ENCODE measurements at places on chromosomes 11 and 22. TPM values are rescaled to one million over a fixed set of nuclear protein-coding genes. Genes with fewer than 3 reads are reported as not detected.

DNA sequence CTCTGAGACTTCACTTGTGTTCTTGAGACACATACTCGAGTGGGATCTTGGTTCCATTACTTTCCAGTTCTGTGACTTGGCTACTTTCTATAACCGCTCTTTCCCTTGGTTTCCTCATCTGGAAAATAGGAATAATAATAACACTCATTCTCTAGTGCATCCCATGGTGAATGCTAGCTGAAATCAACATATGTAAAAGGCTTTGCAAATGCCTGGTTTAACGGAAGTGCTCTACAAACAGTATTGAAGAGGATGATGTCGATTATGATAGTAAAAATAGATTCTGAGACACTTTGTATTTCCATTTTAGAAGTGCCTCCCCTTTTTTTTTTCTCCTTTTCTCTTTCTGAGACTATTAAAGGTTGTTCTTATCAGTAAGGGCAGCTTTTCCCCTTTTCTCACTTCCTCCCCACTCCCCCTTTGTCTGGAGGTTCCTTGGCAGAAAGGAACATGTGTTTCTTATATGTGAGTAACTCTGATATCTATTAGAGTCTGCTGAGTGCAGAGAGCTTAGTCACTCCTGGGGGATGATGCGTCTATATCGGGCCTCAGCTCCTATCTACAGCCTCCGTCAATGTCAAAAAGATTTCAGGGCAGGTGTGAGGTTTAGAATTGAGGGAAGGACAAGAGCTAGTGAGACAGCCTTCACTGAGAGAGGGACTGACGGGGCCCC is 489.3 kb downstream of the NTM start:
- no peak for DNase-seq

- DNase-seq = no peak
Observed at GRCh38 chr11:12687740-12688139, 13.5 kb downstream of the TEAD1 start.

DNA sequence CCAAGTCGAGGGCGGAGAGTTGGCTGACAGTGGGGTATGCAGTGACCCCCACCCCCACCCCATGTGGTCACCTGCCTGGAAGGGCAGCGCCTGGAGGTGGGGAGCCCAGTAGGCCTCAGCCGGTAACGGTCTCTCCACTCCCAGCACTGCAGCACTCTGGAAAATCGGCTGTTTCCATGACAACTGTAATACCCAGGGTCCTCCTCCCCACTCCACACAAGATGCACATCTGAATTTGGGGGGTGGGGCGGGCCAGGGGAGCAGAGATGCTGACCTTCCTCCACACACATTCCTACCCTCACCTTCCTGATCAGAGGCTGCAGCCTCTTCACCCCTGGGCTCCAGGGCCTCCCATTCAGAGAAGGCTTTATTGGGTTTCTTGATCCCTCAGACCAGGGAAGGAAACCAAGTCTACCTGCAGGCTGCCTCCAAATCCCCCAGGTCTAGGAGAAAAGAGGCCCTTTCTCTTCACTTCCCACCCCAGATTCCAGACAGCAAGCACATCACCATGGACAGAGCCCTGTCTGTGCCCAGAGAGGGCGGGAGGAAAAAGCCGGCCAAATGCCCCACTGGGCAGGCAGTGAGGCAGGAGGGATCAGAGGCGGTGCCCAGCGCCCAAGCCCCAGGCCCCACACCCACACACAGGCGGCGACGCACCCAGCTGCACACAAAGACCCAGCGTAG is 46.5 kb downstream of the SLC22A12 start:
- no peak for DNase-seq

- peak; percentile 90 for DNase-seq
Observed at GRCh38 chr11:32894149-32894827, 1.7 kb downstream of the QSER1 start.

The MS4A8 gene
- not detected for total RNA-seq

DNA sequence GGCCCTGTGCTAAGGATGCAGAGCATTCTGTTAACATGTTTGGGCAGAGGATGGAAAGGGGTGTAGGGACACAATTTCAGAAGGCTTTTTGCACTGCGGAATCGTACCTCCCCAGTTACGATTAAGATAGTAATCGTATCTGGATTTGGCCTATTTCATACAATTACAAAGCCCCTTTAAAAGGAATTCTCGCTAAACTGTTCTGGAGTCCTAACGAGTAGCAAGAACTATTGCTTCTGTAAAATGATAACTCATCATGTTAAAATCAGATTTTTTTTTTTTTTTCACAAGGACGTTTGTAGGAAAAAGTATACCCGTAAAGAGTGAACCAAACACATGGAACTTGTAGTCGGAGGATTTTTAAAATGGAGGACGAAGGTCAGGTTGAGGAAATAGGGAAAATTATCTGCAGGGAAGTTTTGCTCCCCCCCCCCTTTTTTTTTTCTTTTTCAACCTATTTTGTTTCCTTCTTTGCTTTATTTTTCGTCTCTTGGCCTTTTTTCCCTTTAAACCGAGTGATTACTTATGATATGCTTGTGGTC is 934 bp downstream of the HSD17B12 start:
- peak; percentile 16 for DNase-seq

DNA sequence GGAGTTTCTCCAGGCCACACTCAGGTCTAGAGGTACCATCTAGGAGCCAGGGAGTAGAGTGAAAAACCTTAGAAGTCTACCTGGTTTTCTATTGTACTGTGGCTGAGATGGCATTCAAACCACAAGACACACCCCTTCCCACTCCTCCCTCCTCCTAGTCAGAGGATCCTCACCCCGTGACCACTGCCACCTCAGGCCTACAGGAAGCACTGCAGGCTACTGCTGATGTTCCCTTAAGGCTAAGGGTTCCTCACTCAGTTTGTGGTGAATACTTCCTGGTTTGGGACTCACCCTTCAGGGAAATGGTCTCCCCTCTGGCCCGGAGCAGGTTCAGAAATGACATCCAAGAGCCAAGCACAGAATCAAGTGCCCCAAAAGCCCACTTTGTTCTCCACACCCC is 1293.9 kb downstream of the JRKL start:
- DNase-seq = peak; percentile 48

GRCh38 chr11:73386016-73386415 is 9.8 kb downstream of the RELT start:
- no peak for DNase-seq

DNA sequence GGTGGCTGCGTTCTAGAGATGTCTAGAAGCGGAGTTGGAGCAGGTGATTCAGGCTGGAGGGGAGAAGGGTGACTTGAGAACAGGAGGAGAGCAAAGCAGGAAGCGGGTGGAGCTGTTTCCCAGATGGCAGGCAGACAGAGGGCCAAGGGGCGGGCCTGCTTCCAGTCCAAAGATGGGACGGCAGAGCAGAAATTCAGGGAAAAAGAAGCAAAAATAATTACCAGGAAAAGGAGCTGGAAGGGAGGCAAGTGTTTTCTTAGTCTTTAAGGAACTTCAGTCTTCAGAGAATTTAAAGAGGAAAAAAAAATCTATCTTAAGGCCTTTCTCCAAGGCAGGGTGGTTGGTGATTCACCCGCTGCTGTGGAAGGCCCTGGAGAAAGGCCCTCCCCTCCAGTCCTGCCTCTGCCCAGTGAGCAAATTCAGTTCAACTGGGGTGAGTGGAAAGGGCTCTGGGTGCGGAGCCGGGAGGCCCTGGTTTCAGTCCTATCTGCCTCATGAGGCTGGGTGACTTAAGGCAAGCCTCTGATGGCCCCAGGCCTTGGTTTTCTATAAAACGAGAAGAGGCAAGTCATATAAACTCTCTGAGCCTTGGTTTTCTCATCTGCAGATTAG is 4.5 kb upstream of the CREB3L1 start:
- peak; percentile 44 for DNase-seq

The PNPLA3 gene
- 4.1 TPM for total RNA-seq

DNA sequence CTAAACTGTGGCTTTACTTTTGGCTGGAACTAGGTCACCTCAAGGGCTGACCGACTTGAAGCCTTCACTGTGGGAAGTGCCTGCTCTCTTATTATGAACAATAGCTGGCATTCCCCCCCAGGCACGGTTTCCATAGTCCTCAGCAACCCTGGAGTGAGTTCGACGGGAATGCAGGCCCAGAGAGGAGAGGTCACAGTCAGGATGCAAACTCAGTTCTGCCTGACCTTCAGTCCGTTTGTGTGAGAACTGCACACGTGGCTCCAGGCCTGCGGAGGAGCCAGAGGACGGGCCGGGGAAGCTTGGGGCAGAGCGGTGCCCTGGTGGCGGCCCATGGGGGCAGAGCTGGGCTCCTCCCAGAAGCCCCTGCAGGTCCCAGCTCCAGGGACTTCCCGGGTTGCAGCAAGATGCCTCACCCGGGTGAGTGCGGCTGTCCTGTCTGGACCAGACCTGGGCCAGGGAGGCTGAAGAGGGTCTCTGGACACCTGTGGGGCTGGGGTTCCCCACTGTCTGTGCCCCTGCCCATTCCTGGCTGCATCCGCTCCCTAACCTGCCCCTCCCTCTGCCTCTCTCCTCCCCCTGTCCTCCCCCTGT is 17.2 kb downstream of the SLC25A18 start:
- DNase-seq = no peak

GRCh38 chr11:67006029-67006884 is 16.7 kb upstream of the SYT12 start:
- DNase-seq = peak; percentile 48

DNA sequence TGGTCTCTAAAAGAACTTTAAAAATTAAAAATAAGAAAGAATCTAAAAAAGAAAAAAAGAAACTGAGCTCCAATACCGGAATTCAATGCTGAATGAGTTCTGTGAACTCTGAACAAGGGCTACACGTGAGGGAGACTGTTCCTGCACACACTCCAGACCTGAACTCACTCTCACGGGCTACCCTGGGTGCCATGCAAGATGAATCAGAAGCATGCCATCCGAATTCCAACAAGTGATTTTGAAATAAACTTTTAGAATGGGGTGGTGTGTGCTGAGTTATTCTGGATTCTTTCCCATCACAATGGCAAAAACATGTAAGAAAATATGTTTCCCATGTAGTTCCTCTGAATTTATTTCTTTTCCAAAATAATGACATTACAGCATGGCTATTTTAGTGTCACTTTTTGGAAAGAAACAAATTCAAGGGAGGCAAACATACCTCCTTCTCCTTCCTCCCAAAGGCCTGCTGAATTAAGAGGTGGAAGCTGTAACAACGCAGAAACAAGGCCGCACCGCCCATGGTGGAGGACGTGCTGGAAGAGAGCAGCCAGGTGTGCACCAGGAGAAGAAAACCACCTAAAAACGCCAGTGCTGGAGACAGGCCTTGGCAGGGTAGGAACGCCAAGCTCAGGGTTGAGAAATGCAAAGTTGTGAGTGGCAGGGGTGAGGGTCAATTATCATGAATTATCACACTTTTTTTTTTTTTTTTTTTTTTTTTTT is 63.2 kb upstream of the ARFGAP3 start:
- peak; percentile 79 for DNase-seq

GRCh38 chr22:45442116-45442515 is 28.6 kb downstream of the RIBC2 start:
- DNase-seq = no peak

DNA sequence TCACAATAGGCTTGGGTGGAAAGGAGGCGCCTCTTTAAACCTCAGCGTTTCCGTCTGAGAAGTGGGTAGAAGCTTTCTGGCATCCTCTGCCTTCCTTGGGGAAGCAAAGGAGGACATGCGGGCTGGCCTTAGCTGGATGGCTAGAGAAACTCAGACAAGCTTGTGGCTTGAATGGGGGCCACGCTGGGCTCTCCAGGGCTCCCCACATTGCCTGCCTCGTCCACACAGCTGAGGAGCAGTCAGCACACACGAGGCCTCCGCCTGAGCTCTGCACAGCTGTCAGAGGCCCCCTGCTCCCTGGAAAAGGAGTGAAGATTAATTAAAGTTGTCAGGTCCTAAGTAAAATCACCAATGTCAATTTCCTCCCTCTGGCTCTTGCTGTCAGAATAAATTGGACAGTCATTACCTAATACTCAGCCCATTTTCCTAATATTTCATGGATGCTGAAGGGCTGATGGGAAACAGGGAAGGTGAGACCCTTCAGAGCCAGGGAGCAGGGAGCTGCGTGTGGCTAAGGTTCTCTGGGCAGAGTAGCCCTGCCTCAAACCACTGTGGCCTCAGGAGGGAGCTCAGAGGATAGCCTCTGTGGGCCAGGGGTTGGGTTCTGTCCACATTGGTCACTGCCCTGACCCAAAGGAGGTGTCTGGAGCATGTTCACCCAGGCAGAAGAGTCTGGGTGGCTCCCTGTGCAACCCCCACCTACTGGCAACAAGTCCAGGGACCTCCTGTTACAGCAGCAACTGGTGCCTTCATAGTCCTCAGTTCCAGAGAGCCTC is 118.3 kb upstream of the CD82 start:
- no peak for DNase-seq

The OTOG gene
- not detected for total RNA-seq
